H9 (cell line): ENCODE measurements at places on chromosomes 4 and X.

DNA sequence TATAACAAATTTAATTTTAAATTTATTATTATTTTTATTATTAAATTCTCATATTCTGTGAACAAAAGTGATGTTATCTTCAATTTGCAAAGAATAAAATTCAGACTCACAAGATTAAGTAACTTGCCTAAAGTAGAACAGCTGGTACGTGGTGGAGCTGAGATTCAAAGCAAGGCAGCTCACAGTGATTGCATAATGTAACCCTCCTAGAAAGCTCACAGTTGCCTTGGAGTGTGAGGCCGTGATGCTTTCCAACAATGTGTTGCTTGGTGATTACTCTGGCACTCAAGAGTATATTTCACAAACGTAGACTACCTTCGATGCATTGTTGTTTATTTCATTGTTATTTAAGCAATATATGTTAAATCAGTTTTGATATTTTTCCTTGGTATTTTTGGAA, 1039.2 kb upstream of the PABPC4L start:
- DNase-seq: no peak
- no peak overlapping the region for H3K4me3 ChIP-seq
- H3K4me1 ChIP-seq: no peaks in the 10 kb centered on the region; the same call in 1 of the 2 replicates
- no peak overlapping the region for H3K27ac ChIP-seq
- no peaks in the 10 kb centered on the region for H3K36me3 ChIP-seq

DNA sequence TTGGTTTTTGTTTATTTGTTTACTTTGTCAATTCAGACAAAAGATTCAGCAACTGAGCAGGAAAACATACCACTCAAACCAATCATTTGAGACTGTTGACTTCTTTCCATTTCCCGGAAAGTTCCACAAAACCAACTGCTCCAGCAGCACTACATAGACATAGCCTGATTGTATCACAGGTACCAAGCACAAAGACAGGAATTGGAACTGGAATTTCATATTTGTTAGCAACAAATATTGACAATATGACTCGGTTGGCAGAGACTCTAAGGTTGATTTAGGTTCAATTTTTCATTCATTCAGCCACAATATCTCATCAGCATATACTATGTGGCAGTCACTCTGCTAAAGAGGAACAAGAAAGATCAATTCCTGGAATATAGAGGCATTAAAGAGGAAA, 364.0 kb downstream of the ZIC3 start:
- peaks cover 6% of the 10 kb centered on the region; the same call in 1 of the 2 replicates for H3K4me1 ChIP-seq
- H3K36me3 ChIP-seq: peaks cover 13% of the 10 kb centered on the region
- no peaks in the 10 kb centered on the region for H3K27me3 ChIP-seq

DNA sequence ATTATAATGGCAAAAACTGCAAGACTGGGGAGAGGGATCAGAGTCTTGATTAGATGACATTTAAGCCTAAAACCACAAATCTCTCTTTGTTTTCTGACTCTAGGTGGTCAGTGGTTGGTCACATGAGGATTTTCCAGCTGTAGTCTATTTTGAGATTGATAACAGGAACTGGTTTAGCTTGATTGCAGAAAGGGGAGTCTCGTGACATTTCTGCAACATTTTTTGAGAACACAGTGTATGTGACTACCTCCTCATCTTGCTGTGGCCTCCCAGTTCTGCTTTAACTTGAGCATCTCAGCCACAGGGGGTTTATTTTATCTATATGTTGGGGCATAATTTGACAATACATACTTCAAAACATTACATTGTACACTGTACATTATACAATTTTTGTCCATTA, 726.4 kb upstream of the MAGEB2 start:
- no peaks in the 10 kb centered on the region for H3K36me3 ChIP-seq
- DNase-seq: no peak
- H3K4me1 ChIP-seq: no peaks in the 10 kb centered on the region

GRCh38 chr4:154441982-154442381, 49.6 kb downstream of the DCHS2 start:
- no peak overlapping the region for H3K27ac ChIP-seq
- no peak overlapping the region for H3K4me3 ChIP-seq
- no peaks in the 10 kb centered on the region for H3K27me3 ChIP-seq
- no peaks in the 10 kb centered on the region for H3K4me1 ChIP-seq
- no peaks in the 10 kb centered on the region for H3K36me3 ChIP-seq

GRCh38 chr4:153297116-153297515, 47.4 kb upstream of the MND1 start:
- H3K4me1 ChIP-seq: no peaks in the 10 kb centered on the region; the same call in 1 of the 2 replicates
- H3K4me3 ChIP-seq: no peak overlapping the region
- no peaks in the 10 kb centered on the region for H3K27me3 ChIP-seq
- peaks cover 57% of the 10 kb centered on the region for H3K36me3 ChIP-seq
- H3K27ac ChIP-seq: no peak overlapping the region
- no peak for DNase-seq

DNA sequence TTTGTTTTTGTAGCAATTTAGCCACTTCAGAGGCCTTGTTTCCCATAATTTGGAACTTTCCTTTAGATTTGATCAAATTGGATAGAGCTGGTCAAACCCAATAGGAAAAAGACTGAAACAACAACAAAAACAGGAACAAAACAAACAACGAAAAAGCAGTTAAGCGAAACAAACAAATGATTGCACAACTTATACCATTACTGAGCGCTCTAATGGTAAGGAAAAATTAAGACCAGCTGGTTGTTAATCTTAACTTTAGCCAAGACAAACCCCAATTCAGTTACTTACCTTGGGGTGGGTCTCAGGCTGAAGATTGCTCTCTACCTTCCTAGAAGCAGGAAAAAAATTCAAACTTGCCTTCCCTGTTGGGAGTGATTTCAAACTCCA, 38.3 kb downstream of the SPCS3 start:
- no peak overlapping the region for H3K4me3 ChIP-seq
- no peaks in the 10 kb centered on the region for H3K27me3 ChIP-seq
- DNase-seq: no peak
- H3K36me3 ChIP-seq: peaks cover 24% of the 10 kb centered on the region
- H3K4me1 ChIP-seq: peaks cover 3% of the 10 kb centered on the region

- H3K27me3 ChIP-seq: peaks cover 14% of the 10 kb centered on the region; the same call in 1 of the 2 replicates
- peaks cover 11% of the 10 kb centered on the region for H3K4me1 ChIP-seq
- H3K27ac ChIP-seq: no peak overlapping the region
- H3K4me3 ChIP-seq: peak overlapping the region; percentile 84
- DNase-seq: peak; percentile 88
Measured at GRCh38 chr4:5888222-5889001, 4.5 kb downstream of the CRMP1 start.

GRCh38 chr4:65917486-65917885, 247.2 kb upstream of the EPHA5 start:
- H3K4me1 ChIP-seq: peaks cover 6% of the 10 kb centered on the region; the same call in 1 of the 2 replicates
- no peak for DNase-seq
- 0 out of 3 replicates have a peak, but pooled peaks cover 1% of the 10 kb centered on the region for H3K36me3 ChIP-seq
- H3K27me3 ChIP-seq: no peaks in the 10 kb centered on the region
- H3K4me3 ChIP-seq: no peak overlapping the region

DNA sequence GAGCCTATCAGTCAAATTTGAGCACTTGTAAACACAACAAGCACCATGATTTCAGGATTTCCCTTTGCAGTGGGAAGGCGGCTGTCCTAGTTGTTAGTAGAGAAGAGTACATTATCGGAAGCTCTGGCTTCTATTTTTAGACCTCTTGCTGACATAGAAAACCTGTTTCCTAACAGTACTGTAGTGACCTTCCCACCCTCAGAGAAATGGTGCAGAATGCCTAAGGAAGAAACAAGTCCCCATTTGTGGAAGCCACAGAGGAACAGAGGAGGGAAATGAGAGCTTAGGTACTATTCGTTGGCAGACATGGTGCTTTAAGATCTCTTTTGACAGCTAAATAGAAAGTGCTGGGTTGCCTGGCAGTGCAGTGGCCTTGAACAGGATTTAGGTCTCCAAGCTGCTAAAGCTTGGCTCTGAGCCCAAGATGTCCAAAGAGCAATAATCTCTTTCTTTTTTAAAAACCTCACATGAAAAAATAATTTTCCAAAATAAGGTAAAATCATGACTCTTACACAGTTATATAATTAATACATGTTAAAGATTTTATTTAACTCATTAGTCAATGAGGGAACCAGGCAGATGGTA, 24.9 kb downstream of the GLRA2 start:
- no peaks in the 10 kb centered on the region for H3K27me3 ChIP-seq
- no peaks in the 10 kb centered on the region for H3K4me1 ChIP-seq
- H3K36me3 ChIP-seq: 0 out of 3 replicates have a peak, but pooled peaks cover 2% of the 10 kb centered on the region
- H3K4me3 ChIP-seq: no peak overlapping the region
- no peak for DNase-seq

- H3K27me3 ChIP-seq: no peaks in the 10 kb centered on the region
- peaks cover 9% of the 10 kb centered on the region; the same call in 1 of the 2 replicates for H3K4me1 ChIP-seq
- no peak overlapping the region for H3K27ac ChIP-seq
- H3K36me3 ChIP-seq: peaks cover 15% of the 10 kb centered on the region
- no peak overlapping the region for H3K4me3 ChIP-seq
- no peak for DNase-seq
Measured at GRCh38 chr4:153512952-153513500, 46.9 kb downstream of the TMEM131L start.

GRCh38 chrX:44871114-44871645, 1.8 kb upstream of the KDM6A start:
- DNase-seq: no peak
- H3K36me3 ChIP-seq: peaks cover 9% of the 10 kb centered on the region
- no peak overlapping the region for H3K27ac ChIP-seq
- peak overlapping the region; percentile 73 for H3K4me3 ChIP-seq

GRCh38 chr4:56272003-56272402, 115.3 kb downstream of the AASDH start:
- H3K4me1 ChIP-seq: no peaks in the 10 kb centered on the region
- no peak overlapping the region for H3K27ac ChIP-seq
- no peak for DNase-seq
- H3K36me3 ChIP-seq: no peaks in the 10 kb centered on the region
- H3K4me3 ChIP-seq: no peak overlapping the region
- H3K27me3 ChIP-seq: no peaks in the 10 kb centered on the region

- no peak for DNase-seq
- no peak overlapping the region for H3K4me3 ChIP-seq
- H3K4me1 ChIP-seq: no peaks in the 10 kb centered on the region
Measured at GRCh38 chr4:21982087-21982486, 33.5 kb upstream of the KCNIP4 start.

DNA sequence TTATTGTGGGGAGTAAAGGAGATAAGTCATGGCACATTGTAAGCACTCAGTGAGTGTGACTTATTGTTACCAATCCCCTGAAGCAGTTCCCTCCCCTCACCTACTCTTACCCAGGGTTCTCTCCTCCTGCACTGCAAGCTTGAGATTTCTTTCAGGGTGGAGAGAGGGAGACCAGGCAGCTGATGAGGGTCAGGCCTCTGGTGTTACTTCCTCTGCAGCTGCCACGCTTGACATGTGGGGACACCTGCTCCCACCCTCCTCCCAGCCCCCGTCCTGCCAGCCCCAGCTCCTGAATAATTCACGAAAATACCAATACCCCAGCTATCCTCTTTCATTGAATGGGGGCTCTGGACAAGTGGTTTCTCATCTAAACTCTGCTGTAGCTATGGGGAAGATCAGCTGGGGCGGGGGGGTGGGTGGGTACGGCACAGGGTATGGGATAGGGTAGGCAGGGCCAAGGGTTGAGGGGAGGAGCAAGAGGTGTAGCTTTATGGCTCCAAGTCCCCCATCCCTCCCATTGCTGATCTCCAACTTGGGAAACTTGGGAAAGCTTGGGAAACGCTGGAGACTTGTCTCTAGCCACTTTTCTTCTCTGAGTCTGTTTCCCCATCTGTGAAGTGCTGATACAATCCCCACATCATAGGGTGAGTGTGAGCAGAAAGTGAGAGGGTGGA, 148.5 kb upstream of the PJA1 start:
- H3K36me3 ChIP-seq: no peaks in the 10 kb centered on the region
- H3K4me1 ChIP-seq: peaks cover 16% of the 10 kb centered on the region; the same call in 1 of the 2 replicates
- H3K27ac ChIP-seq: no peak overlapping the region
- peaks cover 3% of the 10 kb centered on the region; the same call in 1 of the 2 replicates for H3K27me3 ChIP-seq
- no peak overlapping the region for H3K4me3 ChIP-seq
- DNase-seq: no peak

- DNase-seq: no peak
- H3K4me3 ChIP-seq: no peak overlapping the region
- H3K4me1 ChIP-seq: 0 out of 2 replicates have a peak, but pooled peaks cover 2% of the 10 kb centered on the region
- no peaks in the 10 kb centered on the region for H3K36me3 ChIP-seq
- H3K27me3 ChIP-seq: no peaks in the 10 kb centered on the region
- H3K27ac ChIP-seq: no peak overlapping the region
Measured at GRCh38 chrX:39930786-39931528, 166.8 kb downstream of the BCOR start.

DNA sequence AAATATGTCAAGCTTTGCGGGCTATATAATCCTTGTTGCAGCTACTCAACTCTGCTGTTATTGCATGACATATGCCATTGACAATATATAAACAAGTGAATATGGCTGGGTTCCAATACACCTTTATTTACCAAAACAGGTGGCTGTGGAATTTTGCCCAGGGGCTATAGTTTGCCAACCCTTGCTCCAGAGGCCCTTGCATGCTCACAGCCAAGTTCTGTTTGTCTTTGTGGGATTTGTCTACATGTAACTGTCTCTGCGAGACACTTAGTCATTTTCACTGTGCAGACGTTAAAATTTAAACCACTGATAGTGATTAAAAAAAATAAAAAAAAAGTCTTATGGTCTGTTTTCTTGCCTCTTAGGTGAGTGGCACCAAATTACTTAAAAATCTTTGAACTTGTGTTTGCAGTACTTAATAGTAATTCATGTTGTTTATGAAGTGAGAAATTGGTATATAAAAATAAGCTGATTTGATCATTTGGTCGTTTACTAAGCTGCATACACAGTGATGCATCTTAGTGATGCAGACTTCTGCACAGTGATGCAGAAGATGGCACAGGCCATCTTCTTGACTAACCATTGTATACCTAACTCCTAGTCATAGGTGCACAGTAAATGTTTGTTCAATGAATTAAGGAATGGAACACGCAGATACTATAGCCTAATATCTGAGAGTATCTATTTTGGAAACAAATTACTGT, 170.9 kb downstream of the FRMPD4 start:
- peaks cover 5% of the 10 kb centered on the region; the same call in 1 of the 2 replicates for H3K4me1 ChIP-seq
- H3K27ac ChIP-seq: no peak overlapping the region

DNA sequence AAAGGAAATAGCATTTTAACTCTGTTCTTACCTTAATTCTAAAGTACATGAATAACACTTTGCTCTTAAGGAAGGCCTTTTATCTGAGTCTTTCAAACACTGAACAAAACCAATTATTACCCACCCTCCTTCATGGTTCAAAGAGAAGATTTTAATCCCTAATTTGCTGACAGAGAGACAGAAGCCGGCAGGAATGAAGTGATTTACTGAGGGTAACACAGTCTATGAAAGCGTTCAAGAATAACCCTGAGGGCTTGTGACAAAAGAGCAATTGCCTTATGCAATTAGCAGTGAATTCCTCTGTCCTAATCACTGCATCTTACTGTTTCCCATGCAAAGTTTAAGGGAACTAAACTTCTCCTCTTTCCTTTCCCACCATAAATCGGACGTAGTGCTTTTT, 144.1 kb downstream of the PACRGL start:
- no peak overlapping the region for H3K4me3 ChIP-seq
- no peaks in the 10 kb centered on the region for H3K36me3 ChIP-seq
- H3K27ac ChIP-seq: no peak overlapping the region
- H3K27me3 ChIP-seq: no peaks in the 10 kb centered on the region

GRCh38 chr4:86432559-86433134, 72.8 kb upstream of the MAPK10 start:
- no peak overlapping the region for H3K27ac ChIP-seq
- H3K4me3 ChIP-seq: no peak overlapping the region
- no peak for DNase-seq
